ENCODE measurements at places on chromosomes 6 and 20.
A peak's percentile ranks its signal among the peaks of the same experiment; 100 is the strongest.

GRCh38 chr6:158142789-158143188, 25.3 kb downstream of the SERAC1 start:
- DNase-seq = peak; percentile 58

- no peak for DNase-seq
Observed at GRCh38 chr6:35967076-35967774, 46.3 kb upstream of the SRPK1 start.

DNA sequence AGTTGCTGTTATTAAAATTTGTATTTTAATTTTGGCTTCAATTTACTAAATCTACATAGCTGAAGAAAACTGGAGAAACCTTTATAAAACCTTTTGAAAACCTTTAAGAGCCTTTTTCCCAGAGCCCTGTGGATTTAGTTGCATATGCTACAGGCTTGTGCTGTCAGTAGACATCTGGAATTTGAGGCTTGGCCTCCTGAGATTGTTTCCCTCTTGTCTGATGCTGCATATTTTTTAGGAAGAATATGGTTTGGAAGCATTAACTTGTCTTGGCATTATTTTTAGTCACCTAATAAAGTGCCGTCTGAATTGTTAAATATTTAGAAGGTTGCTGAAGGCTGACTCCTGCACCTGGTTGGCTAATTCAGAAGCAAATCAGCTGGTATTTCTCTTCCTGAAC, 369.4 kb downstream of the UTRN start:
- no peak for DNase-seq

GRCh38 chr20:57787151-57787989, 77.6 kb upstream of the PMEPA1 start:
- DNase-seq = no peak

DNA sequence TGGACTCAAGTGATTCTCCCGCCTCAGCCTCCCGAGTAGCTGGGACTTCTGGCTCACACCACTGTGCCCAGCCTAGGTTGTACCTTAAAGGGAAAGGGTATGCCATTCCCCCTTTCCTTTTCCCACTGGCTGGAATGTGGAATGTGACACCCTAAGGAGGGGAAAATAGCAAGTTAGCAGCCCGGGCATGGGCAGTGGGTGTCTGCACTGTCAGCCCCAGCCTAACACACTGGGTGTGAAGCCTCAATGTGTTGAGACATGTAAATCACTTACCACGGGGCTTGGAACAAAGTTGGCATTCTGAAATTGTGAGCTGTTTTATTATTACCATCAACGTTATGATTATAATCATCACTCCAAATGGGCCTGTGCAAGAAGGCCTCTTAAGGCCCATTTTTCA, 80.8 kb upstream of the PTPN1 start:
- DNase-seq = no peak

- no peak for DNase-seq
Observed at GRCh38 chr20:19465536-19465935, 253.1 kb downstream of the SLC24A3 start.

- no peak for DNase-seq
Observed at GRCh38 chr6:41155132-41155805, 1.1 kb upstream of the TREML1 start.

GRCh38 chr20:53547664-53548239, 45.9 kb downstream of the ZNF217 start:
- DNase-seq = peak; percentile 74

DNA sequence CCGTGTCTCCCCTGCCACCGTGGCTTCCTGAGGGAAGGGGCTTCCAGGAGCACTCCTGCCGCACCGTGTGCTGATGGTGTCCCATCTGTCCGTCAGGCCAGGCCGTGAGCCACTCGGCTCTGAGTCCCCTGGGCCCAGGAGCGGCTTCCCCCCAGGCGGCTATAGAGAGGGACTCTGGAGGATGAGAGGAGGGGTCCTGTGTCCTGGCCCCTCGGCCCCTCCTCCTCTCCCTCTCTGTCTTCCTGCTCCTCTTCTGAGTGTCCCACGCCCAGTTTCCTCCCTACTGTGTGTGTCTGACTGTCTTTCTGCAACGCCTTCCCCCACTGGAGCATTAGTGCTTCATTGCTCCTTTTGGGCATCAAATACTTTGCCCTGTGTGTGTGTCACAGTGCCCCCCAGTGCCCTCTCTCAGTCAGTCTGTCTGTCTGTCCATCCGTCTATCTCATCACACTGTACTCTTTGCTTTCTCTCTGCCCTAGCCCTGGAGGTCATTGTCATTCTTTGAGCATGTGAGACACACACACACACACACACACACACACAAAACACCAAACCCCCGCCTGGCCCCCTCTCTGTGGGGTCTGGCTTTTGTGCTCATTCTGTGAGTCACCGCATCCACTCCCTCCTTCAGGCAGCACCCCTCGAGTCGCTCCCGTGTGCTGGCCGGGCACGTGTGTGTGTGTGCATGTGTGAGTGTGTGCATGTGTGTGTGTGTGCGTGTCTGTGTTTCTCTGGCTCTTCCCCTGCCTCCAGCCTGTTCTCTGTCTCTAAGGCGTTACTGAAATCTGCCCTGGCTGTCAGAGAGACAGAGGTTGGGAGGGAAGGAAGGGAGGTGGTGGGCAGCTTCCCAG, 71.9 kb downstream of the SRC start:
- no peak for DNase-seq

DNA sequence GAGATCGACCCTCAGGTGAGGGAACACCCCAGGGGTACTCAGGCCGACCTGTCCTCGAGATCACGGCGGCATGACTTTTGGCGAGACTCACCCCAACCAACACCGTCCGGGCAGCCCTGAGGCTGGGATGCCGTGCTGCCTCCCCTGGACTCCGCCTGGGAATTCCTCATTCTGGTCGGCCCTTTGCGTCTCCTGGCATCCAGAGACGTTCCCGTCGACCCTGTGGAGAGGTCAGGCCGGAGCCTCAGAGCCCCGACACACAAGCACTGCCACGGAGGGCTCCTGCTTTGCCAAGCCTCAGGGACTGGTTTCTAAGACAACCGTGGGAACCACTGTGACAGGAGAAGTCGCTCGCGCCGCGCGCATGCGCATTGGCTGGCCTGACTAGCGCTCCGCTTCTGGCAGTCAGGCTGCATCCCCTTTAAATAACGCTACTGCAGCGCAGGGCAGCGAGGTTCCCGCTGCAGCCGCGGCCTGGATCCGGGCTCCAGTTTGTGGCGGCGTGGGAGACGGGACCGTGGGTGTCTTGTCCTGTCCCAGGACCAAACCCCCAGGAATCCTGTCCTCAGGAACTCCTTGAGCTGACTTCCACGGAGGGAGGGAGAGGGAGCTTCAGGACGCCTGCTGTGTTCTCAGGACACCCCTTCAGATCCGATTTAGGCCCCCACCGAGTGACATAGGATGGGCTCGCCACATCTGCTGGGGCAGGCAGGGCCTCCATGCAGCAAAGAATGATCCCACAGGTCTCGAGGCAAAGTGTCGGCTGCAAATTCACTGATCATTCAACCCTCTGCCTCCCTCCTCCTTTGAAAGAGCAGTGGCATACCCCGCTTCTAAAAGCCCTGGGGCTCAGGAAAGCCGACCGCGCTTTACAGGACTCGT, 163.2 kb upstream of the ZNF337 start:
- DNase-seq = peak; percentile 21

DNA sequence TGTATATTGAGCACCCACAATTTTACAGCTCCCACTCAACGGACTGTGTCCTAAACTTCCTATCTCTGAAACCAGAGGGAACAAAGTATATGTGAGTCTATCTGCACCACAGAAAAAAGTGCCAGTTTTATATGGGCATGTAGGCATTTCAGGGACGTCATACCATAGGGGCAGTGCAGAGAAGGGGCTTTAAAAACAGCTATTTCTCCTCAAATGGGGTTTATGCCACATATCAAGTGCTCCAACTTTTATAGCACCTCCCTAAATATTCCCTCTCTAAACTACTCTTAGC, 28.9 kb upstream of the ASF1A start:
- no peak for DNase-seq

GRCh38 chr6:7425808-7426190, 36.2 kb downstream of the RIOK1 start:
- DNase-seq = no peak

GRCh38 chr6:127686084-127686483, 109.1 kb downstream of the C6orf58 start:
- DNase-seq = no peak

- DNase-seq = no peak
Observed at GRCh38 chr6:99344289-99344688, 5.2 kb downstream of the FAXC start.

DNA sequence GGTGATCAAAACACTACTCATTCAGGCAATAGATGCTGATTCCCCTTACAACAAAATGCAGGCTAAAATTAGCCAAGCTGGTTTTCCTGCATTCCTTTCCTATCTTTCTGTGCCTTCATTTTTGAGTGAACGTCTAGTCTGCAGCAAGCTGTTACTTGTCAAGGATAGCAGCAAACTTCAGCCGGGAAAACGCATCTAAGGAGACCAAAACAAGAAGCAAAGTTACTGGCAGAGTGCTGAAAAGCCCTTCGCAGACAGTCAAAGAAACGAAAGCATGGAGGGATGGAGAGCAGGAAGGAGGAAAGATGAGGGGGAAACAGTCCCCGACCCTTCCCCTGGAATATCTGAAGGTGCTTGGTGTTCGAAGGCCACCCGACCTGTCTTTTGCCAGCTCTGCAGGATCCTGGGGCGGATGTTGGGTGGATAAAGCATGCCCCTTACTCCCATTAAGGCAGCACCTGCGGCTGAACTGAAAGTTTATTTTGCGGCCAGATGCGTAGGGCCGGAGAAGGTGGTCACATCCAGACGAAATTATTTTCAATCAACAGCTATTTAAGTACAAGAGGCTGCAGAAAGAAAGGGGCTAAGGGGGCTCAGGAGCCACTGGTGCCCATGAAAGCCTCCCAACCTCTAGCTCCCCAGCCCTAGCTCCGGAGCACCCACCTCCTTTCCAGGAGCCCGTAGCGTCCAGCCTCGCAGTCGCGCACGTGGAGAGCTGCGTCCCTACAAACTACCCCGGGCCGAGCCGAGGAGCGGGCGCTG, 538 bp downstream of the FERMT1 start:
- peak; percentile 9 for DNase-seq

DNA sequence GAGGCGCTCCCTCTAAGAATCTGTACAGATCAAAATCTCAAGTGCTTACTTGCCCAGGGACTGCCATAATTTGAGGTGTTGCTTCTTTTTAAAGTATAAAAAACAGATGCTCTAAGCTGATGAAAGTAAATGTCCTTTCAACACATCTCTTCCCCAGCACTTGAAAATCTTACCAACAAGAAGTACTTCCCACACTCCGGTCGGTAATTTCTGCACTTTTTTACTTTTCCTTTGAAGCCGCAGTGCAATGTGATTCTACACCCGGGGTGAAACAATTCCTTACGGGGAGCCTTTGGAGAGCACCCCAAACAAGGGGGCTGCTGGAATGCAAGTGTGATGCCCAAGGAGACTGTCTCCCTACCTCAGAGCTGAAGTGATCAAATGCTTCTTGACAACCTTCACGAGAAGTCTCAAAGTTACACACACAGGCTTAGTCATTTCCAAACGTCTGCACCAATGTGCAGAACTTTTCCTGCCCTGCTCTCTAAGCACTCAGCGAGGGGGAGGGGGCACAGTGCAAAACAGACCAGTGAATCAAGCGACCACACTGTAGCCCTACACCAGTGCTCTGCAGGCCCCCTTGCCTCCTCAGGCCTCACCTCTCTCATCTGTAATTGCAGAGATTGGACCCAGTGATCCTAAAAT, 56.7 kb downstream of the ATXN1 start:
- no peak for DNase-seq

Data from T47D (cell line).